Skin of body (tissue), 3 donors: ENCODE measurements at places on chromosomes 7 and 10. TPM values are rescaled to one million over a fixed set of nuclear protein-coding genes. Genes with fewer than 3 reads are reported as not detected.

DNA sequence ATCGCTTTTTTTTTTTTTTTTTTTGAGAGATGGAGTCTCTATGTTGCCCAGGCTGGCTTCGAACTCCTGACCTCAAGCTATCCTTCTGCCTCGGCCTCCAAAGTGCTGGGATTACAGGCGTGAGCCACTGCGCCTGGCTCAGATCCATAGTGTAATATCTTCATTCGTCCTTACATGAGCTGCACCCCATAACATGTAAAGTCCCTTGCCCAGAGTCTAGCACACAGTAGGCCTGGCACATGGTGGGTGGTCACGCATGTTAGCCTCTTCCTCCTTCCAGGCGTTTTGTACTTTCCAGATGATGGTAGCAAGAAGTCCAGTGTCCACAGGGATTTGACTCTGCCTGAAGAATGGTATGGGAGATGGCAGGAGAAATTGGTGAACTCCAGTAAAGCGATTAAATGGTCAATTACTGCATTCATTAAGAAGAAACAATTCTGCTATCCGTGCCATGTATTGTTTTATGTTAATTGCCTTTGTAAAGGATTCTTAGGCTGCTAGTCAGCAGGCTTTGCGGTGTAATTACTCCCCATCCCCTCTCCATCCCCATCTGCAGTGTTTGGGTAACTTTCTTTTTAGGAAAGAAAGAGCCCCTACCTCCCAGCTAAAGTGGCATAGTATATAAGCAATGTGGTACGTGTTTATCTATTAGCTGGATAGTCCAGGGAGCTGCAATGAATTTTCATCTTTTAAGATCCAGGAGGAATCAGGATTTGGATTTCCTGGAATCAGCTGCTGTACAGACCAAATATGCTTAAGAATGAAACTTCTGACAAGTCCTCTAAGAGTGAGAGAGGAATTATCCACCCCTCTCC is 1.2 kb downstream of the TPST1 start:
- DNase-seq, result peak; percentile 42

DNA sequence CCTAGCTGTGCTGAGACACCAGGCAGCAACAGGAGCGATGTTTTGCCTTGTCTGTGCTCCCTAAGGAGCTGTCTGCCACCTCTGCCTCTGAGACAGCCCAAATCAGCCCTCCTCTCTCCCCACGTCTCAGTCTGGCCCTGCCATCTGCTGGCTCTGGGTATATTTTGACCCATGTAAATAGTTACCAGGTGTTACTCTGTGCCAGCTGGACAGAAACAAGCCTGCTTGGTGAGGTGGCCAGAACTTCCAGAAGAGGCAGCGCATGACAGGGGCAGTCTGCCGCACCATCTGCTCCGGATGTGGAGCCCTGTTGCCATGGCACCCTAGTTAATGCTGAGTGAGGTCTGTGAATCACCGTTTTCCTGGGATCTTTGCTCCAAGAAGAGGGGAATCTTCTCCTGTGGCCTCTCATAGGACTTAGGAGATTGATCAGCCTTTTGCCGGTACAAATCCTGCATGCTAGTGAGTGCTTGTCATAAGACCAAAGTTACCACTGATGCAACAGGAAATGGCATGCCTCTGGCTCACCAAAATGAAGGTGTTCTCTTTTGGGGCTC is 31.8 kb downstream of the GSTO2 start:
- peak; percentile 30 for DNase-seq

GRCh38 chr10:43667317-43667731 is 18.6 kb upstream of the ZNF32 start:
- DNase-seq, result no peak

DNA sequence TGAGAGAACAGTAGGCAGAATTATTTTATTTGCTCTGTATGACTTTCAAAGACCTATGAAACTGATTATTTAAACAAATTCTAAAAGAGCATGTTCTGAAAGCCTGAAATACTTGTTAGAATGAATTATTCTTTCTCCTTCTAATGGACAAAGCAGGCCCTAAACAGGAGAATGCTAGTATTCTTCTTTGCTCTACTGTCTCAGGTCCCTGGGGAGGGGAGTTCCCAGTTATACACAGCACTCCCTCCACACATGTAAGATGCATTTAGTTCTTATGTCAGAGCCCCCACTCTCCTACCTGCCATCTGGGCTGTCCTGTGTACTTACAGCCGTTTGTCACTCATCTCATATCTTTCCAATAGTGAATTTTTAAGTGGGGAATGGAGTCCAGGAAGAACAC is 633.5 kb upstream of the ANKRD30A start:
- no peak for DNase-seq

- no peak for DNase-seq
Observed at GRCh38 chr7:102811942-102812678, 63.3 kb downstream of the FAM185A start.

DNA sequence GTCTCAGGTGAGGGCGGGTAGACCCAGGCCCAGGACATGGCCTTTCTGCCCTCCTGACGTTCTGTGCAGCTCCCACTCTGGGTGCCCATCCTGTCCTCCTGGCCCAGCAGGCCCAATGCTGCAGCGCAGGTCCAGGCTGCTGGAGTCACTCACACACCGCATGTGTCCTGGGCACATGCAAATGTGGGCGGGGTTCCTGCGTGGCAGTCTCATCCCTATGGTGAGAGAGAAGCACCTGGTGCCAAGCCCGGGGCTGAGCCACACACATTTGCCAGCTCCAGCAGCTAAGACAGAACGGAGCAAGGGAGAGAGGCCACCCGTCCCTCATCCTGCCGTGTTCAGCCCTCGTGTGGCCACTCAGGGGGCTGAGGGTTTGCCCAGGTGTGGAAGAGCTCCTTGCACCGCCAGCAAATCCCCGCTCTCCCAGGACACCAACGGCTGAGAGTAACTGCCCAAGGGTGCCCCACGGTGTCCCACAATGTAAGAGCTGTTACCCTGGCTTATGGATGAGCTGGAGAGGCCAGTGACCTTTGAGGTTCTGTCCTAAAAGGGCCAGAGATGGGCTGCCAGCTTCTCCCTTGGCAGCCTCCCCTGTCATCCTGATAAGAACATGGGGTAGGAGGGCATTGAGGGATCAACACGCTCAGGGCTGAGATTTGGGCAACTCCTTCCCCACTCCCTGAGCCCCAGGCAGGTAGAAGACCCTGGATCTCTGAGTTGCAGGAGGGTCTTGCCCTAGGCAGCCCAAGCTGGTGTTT is 4.4 kb downstream of the FUOM start:
- DNase-seq, result no peak

GRCh38 chr10:86071758-86072157 is 294.8 kb downstream of the GRID1 start:
- no peak for DNase-seq

The NSUN5 gene
- total RNA-seq, result 9.4 TPM

The VPS37D gene
- total RNA-seq, result 3.6 TPM
